Upper lobe of left lung (tissue), 6 donors: ENCODE measurements at places on chromosomes 13 and 19.
A peak's percentile ranks its signal among the peaks of the same experiment; 100 is the strongest.

GRCh38 chr19:2290441-2291184 lies 8.6 kb upstream of the PEAK3 start:
- peak; percentile 90 for DNase-seq

- DNase-seq = no peak
These were observed 27.1 kb upstream of the MTUS2 start for GRCh38 chr13:28792992-28793391.

DNA sequence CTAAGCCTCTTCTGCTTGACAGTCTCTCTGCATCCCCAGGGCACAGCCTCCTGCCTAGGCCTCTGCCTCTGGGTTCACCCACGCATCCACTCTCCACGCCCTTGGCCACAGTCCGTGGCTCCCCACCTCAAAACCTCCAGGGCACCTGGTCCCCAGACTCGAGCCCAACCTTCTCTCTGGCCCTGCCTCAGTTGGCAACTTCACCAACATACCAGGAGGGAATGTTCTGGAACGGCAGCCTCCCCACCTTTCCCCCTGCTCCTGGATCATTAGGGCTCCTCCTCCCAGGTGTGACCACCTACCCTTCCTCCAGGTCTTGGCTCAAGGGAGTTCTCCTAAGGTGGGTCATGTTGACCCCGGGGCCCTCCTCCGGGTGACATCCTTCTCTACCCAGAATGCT lies 69.1 kb downstream of the SOX1 start:
- no peak for DNase-seq

GRCh38 chr19:46963093-46963734 lies 56.4 kb upstream of the NPAS1 start:
- DNase-seq = no peak

GRCh38 chr19:31627620-31628365 lies 278.6 kb upstream of the TSHZ3 start:
- peak; percentile 50 for DNase-seq

DNA sequence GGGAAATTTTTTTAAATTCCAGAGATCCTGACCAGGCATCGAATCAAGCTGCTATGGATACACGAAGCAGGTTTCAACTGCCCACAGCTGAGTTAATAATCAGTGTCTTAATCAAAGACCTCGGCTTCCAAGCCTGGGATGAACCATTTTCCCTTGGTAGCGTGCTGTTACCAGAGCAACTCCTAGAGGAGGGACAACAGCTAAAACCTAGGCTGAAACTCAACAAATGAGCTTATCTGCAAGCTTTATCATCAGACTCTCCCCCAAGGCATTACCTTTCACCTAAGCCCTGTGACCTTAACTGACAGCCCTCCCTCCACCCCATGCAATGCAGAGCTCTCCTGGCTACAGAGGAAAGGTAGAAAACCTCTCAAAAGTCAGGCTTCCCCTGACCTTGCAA lies 39.7 kb downstream of the RCBTB1 start:
- no peak for DNase-seq

DNA sequence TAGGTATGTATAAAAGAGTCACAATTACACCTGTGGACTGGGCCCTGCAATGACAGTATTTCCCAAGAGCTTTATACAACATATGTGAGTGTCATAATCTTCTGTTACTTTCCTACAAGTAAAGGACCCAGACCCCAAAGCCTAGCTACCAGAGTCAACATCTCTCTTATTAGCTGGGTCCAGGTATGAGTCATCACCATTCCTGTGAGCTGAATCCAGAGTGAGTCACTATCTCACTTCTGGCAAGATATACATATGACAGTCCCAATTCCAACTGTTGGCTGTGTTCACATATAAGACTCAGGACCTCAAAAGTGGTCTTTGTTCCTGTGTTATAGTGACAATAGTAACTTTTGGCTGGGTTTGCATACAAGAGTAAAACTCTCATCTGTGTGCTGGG lies 46.7 kb downstream of the ZNF729 start:
- no peak for DNase-seq

DNA sequence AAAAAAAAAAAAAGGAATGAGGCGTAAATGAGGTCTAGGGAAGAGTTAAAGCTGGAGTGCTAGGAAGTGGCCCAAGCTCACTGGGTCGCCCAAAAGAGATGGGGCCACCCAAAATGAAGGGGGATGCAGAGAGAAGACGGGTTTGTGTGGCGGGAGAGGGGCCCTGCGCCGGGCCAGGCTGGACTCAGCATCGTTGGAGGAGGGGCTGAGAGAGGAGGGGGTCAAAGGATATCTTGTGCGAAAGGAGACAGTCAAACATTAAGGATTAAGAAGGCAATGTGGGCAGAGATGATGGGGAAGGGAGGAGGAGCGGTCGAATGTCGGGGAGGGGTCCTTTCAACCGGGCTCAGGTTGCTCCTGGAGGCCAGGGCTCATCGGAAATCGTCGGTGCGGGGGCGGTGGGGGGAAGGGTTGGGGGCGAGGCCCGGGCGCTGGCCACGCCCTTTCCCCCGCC lies 825 bp upstream of the CARM1 start:
- no peak for DNase-seq

- no peak for DNase-seq
These were observed 1.6 kb downstream of the GRIN2D start for GRCh38 chr19:48395170-48395455.

DNA sequence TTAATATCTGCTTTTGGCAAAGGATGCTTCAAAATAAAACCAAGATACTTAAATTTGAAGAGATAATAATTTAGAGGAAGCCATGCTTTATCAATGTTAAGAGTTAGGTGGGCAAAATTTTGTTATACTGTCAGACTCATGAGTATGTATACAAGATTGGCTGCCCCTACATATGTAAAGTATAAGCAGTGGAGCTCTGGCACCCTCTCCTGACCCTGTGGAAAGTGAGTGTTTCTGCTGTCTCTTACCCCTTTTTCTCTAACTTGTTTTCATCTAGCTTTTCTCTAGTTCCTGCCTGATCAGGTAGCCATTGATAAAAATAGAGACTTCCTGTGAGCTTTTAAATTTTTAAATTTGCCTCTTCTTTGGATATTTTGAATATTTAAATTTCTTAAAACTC lies 710.9 kb upstream of the SPRY2 start:
- no peak for DNase-seq

DNA sequence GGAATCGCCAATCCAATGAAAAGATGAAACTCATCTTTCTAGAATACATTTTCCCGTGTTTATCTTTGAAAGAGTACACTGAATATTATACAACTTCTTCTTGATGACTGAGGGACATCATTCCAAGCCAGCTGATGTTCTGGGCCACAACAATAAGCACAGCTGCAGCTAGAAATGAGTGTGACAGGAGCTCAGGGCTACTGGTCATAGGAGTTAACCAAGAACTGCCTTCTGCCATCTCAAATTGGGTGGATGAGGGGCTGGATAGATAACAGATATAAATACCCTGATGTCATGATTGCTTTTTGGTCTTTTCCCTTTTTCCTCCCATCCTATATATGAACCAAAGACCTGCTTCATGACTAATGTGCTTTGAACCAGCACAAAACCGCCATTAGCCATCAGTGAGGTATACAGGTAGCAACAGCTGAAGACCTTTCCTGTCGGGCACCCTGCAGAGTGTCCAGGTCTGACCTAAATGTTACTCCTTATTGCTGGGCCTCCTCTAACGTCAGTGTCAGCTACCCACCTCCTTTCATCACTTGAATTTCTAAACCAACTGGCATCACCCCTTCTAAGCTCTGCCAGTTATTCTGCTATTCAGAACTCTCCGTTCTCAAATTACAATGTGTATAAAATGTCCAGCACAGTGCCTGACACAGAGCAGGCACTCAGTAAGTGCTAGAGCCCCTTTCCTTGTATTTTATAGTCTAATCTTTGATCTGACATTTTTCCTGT lies 178.2 kb downstream of the ENOX1 start:
- no peak for DNase-seq

DNA sequence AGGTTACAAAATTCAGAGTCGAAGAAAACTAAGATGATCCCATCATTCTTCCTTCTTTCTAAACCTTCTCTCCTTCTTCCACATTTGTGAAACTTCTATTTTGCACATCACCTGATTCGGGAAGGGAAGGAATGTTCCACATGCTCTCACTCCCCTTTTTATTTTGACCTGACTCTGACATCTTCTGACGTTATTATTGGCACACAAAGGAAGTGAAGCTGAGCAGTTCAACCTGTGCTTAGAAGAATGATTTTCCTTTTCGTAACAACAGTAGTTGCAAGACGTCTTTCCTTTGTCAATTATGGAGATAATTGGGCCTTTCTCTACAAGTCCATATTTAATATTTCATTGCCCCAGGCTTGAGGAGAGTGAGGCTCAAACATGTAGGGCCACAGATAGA lies 18.0 kb downstream of the FAM124A start:
- DNase-seq = no peak
